ENCODE measurements at places on chromosomes 6 and 20.
A peak's percentile ranks its signal among the peaks of the same experiment; 100 is the strongest.

GRCh38 chr6:78623554-78623953 lies 243.8 kb upstream of the IRAK1BP1 start:
- no peak for DNase-seq

GRCh38 chr20:21710863-21711431 lies 5.5 kb downstream of the PAX1 start:
- DNase-seq, result no peak

DNA sequence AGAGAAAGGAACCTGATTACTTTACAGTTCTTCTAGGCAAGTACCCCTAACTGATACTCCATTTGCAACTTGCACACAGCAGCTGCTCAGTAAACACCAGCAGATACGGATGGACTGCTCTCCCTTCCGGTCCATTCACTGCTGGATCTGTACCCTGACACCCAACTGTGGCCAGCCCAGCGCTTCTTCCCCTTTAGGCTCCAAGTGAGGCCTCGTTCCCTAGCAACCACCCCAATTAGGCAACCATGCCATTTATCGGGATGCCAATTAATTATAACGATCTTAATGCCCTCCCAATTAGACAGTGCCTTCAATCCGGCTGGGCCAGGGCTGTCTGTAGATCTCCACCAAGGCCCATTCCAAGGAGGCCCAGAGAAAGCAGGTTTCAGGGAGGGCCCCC lies 3.2 kb downstream of the SULF2 start:
- no peak for DNase-seq

GRCh38 chr6:126335210-126335609 lies 4.7 kb upstream of the CENPW start:
- no peak for DNase-seq

DNA sequence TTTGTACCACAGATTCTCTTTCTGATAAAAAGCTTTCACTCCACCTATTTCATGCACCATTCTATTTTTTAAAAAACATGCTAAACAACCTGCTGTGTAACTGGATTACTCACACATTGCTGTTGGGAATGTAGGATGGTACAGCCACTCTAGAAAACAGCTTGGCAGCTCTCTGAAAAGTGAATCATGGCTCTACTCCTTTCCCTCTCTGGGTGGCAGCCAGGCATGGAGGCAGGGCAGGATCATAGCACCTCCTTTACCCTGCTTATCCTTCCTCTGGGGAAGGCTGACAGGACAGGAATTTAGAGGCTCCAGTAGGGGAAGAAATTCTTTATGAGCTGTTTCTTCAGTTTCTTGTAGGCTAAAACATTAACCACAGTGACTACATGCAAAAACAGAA lies 6.7 kb upstream of the VNN2 start:
- no peak for DNase-seq

DNA sequence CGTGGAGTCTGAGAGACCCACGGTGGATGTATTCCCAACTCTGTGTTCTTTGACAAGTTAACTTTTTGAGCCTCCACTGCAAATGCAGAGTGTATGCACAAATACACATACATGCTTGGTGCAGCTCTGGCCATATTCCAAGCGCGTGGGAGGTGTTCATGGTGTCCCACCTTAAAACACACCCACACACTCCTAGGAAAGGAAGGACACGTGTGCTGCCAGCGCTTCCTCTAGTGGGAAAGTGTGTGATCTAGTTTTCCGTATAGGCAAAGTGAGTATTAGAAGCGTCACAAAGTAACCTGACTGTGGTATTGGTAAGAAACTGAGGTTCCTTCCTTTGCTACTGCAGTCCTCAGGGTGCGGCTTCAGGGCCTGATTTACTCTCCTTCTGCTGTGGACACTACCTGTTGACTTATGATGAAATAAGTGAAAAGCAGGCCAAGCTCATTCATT lies 36.0 kb upstream of the MPC1 start:
- no peak for DNase-seq

- DNase-seq, result no peak
Measured at GRCh38 chr6:105814745-105815536, 271.2 kb upstream of the PRDM1 start.

DNA sequence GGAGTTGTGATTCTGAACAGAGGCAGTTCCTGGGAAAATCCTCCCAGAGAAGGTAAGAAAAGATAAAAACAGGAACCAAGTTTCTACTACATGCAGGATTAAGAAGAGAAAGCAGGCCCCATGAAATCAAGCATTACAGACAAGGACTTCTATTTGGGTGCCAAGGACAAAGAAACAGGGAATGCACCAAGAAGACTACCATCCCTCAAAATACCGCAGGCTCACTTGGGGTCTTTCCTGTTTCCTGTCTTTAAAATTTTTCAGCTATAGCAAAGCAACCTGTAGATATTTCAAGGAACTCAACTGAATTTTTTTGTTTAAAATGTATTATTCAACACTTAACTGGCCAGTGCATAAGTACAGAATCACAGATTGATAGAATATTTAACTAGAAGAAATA lies 107.5 kb downstream of the THEMIS start:
- no peak for DNase-seq

GRCh38 chr6:57207872-57208271 lies 14.2 kb downstream of the RAB23 start:
- no peak for DNase-seq

- no peak for DNase-seq
Measured at GRCh38 chr6:122408702-122409458, 9.4 kb downstream of the HSF2 start.

DNA sequence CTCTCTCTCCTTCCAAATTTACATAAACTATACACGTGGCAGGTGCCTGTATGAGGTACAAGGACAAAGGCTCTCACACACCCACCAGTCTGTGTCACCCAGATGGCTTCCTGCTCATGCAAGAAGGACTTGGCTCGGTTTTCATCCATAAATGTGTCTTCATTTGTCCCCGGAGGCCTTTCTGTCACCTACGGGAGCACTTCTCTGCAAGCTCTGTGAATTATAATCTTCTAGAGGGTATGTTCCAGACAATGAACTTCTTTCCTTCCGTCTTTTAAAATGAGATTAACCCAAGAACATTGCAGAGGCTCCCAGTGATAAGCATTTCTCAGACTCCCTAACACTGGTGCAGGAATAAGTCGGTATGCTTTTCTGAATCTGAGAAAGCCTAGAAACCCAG lies 123.6 kb downstream of the PTPRT start:
- no peak for DNase-seq

DNA sequence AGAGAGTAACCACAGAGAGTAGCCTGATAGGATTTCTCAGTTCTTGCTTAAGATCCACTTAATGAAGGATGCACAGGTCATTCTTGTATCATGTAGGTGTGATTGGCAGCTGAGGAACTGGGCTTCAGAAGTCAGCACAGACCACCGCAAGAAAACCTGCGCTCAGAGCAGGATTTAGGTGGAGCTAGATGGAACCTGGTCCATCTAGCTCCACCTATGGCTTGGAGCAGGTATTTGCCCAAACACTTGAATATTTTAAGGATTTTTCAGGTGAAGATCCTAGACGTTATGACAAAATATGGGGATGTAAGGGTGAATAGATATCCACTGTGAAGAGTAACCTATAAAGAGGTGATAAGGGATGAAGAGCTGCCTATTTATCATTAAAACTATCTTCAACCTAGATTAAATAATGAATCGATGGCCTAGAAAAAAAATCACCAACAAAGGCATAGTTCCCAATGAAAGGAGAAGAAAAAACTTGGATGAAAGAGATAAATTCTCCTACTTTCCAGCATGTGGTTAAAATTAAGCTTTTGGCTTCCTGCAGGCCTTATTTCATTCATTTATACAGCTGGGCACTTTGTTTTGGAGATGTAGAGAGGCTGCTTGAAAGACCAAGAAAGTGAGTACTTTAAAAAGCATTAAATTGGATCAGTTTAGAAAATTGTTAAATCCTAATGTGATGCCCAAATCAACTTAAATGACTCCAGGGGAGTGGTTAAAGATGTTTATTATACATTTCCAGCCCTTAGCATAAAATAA lies 778.4 kb upstream of the GJE1 start:
- DNase-seq, result no peak

- no peak for DNase-seq
Measured at GRCh38 chr20:56060486-56060885, 55.2 kb upstream of the CBLN4 start.

DNA sequence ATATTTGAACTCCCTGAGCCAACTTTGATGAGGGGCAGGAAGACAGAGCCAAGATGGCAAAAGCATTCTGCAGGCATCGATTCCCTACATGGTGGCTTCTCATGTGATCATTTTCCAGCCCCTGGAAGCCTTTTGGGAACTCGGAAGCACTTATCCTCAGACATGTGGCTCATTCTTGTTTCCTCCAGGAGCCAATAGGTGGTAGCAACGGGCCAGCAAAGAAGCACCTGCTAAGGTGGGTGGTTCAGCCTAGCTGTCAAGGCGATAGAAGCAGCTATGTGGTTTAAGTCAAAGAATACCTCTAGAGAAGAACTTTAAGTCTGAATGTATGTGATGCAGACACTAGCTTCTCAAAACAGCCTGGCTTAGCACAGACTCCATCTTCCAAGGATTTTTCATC lies 64.9 kb upstream of the PAX1 start:
- no peak for DNase-seq

GRCh38 chr20:54114109-54114508 lies 43.7 kb upstream of the BCAS1 start:
- no peak for DNase-seq

GRCh38 chr6:156848533-156848932 lies 71.4 kb downstream of the ARID1B start:
- DNase-seq, result peak; percentile 55

DNA sequence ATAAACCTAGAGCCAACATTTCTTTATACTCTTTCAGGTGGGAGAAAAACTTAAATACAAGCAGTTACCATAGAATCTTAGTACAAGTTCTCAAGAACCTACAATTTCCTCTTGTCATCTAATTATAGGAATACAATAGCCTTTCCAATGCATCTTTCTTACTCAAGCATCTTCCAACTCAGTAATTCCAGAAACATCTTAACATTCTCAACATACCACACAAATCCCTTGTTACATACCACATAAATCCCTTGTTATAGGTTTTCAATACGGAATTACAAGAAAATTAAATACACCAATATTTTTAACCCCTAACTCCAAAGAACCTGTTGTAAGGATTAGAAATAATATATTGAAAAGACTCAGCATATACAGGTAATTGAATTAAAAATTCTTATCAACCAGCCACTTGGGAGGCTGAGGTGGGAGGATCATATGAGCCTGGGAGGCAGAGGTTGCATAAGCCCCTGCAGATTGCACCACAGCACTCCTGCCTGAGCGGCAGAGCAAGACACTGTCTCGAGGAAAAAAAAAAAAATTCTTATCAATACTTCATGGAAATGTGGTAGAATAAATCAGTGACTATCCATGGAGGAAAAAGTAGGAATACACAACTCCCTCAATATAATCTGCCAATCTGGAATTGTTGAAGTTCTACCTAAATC lies 127.5 kb upstream of the CCDC28A start:
- DNase-seq, result no peak

DNA sequence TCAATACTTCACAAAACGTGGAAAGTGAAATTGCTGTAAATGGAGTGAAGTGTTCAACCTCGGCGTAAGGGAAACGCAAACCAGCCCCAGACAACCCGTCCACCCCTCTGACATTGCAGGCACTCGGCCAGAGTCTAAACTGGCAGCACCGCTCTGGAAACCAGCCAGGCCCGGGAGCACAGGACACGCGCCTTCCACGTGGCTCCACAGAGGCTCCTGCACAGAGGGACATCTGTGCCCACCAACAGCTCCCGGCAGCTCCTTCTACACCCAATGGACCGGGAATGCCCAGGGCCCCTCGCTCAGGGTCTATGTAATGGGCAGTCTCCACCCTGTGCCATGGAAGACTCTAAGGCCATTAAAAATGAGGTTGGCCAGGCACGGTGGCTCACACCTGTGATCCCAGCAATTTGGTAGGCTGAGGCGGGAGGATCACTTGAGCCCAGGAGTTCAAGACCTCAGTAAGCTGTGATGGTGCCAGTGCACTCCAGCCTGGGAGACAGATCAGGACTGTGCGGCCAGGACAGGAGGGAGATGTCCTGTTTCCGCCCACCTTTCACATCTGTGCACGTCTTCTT lies 3.4 kb upstream of the HELZ2 start:
- peak; percentile 15 for DNase-seq

GRCh38 chr6:110233770-110234374 lies 53.6 kb downstream of the CDC40 start:
- no peak for DNase-seq

DNA sequence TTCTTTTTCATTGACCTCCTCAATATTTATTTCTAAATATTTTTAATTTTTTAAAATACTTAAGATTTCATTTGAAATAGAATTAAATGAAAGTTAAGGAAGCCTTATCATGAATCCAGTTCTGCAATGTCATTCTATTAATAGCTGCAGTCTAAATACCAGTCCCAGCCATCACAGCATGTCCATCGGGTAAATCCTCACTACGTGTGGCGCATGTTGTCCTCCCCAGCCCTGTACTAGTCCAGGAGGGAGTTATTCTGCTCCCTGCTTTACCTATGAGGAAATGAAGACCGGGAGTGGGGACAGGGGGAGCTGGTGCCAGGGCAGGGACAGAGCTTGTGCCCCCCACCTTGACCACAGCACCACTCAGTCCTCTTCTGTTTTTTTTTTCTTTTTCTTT lies 125.1 kb upstream of the QKI start:
- no peak for DNase-seq

Data from NCI-H1694 (cell line).